ENCODE measurements at places on chromosomes 5 and 9.

GRCh38 chr5:76733049-76733417, 17.1 kb downstream of the F2R start:
- DNase-seq = no peak

- DNase-seq = no peak
Observed at GRCh38 chr5:149581931-149582768, 852 bp downstream of the ARHGEF37 start.

GRCh38 chr9:92709240-92709639, 39.3 kb upstream of the IPPK start:
- DNase-seq = no peak

DNA sequence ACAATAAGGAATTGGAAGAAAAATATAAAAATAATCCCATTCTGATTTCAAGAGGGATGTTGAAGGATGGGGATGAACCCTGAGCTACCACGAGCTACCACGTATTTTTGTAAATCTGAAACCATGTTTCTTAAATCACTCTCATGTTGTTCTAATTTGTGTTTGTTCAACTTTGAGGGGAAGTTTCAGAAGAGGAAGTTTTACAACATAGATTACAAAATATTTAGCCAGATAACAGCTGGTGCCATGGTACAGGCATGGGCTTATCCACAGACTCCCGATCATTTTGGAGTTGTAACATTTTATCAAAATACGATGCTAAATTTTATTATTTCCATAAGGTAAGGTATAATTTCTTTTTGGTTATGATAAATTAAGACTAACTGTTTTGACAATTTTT, 15.2 kb downstream of the CCDC125 start:
- no peak for DNase-seq

- DNase-seq = no peak
Observed at GRCh38 chr5:147901599-147902039, 4.7 kb downstream of the C5orf46 start.

- DNase-seq = no peak
Observed at GRCh38 chr5:114857941-114858551, 311.7 kb downstream of the TRIM36 start.

DNA sequence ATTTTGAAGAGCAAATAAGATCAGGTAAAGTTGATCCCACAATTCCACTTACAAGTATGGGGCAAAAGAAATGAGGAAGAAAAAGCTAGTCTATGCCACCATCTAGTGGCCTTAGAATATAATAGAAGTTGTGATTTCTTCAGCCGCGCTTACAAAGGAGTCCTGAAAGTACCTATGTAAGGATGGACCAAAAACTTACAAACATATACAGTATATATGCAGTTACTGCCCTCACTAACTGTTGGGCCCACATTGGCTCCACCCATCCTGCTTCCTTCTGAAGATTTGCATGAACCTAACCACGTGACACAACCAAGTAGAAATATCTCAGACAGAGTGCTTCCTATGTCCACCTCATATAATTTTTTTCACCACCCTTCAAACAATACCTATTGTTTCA, 11.7 kb upstream of the OR13D1 start:
- peak; percentile 66 for DNase-seq

DNA sequence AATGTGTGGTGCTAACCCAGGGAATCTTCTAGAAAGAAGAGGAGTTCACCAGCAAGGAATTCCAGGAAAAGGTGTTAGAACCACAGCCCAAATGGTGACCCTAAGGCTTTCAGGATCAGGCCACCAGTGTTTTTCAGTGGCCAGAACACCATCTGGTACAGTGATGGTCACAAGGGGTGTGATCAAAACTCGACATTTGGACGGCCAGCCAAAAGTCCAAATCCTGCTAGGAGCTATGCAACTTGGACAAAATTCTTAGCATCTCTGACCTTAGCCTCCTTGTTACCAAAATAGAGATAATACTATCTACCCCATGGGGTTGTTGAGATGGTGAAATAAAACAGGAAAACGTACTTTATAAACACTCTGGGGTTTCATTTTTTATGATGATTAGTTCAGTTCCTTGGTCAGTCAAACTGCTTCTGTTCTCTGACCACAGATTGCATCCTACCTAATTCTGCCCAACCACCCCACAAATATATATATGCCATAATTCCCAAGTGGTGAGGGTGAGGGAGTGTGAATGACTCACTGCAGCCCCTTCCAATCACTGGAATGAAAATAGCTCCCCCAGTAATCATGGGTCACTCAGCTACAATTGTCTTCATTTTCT, 210.3 kb downstream of the CDK5RAP2 start:
- DNase-seq = no peak

- no peak for DNase-seq
Observed at GRCh38 chr5:40017135-40017534, 592.4 kb upstream of the DAB2 start.

- no peak for DNase-seq
Observed at GRCh38 chr5:140632366-140633020, 482 bp downstream of the CD14 start.

- no peak for DNase-seq
Observed at GRCh38 chr5:2741956-2742355, 9.5 kb downstream of the IRX2 start.

- DNase-seq = no peak
Observed at GRCh38 chr9:114141553-114142402, 13.6 kb upstream of the COL27A1 start.

GRCh38 chr5:105593011-105593760, 2030.6 kb upstream of the NUDT12 start:
- DNase-seq = no peak

- no peak for DNase-seq
Observed at GRCh38 chr5:156722358-156722757, 127.7 kb upstream of the PPP1R2B start.

Data from LoVo (cell line).